Activated CD4-positive, alpha-beta T cell treated with anti-CD3 and anti-CD28 coated beads, Interleukin-2, amount 10 ng/mL, durations not matched to agents 7 days and 5 days (primary cell): ENCODE measurements at places on chromosomes 16 and 17. TPM values are rescaled to one million over a fixed set of nuclear protein-coding genes. Genes with fewer than 3 reads are reported as not detected.

The TMEM100 gene
- total RNA-seq = not detected

The FOXO3B gene
- 3.2 TPM for total RNA-seq

DNA sequence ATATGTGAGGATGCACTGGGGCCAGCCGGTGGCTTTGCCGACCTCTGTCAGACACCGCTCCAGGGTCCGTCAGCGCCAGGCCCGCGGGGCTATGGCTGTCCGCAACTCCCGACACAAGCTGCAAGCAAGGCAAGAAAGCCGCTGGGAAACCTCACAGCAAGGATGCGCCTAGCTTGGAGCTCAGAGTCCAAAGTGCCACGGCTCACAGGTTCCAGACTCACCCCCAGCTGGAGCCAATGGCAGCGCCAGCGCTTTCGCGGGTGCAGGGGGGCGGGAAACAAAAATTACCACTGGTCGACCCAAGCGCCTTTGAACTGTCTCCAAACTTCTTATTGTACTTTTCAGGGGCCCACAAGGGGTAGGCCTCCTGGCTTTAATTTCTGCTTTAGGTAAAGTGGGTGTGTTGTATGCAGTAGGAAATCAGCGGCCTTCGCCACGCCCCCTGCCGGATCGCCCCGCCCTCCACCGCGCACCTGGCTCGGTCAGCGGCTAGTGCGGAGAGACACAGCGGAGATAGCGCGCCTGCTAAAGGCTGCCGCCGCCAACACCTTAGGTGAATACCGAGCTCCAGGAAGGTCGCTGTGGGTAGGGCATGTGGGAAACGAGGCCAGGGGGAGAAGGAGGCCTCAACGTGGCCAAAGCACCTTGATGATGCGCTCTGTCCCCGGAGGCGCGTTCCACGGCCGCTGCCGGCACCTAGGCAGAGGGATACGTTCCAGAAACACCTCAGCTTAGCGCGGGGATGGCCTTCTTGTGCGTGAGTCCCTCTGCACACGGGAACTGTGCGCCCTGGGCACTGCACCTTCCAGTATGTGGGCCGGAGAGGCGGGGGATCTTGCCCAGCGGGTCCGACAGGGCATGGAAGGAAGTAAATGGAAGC, 61.0 kb upstream of the RBL2 start:
- no peaks in the 10 kb centered on the region for H3K36me3 ChIP-seq
- H3K27me3 ChIP-seq = peaks cover 6% of the 10 kb centered on the region
- H3K4me1 ChIP-seq = peaks cover 25% of the 10 kb centered on the region
- no peak overlapping the region for H3K4me3 ChIP-seq
- peak overlapping the region; percentile 62 for H3K27ac ChIP-seq
- peak; percentile 79 for DNase-seq

DNA sequence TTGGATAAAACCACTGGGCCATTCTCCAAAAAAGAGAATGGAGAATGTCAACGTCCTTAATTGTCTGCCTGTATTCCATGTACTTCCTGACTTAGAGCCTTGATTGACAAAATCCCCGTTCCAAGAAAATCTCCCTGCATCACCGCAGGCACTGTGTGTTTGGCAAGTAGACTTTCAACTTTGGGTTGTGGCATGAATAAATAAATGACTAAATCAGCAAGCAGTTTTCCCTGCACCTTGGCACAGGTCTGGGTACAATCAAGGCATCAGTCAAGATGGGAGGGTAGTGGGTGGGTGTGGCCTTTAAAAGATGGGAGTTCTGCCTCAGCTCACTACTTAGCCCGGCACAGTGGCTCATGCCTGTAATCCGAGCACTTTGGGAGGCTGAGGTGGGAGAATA, 248.5 kb upstream of the RPL38 start:
- DNase-seq = no peak
- H3K4me3 ChIP-seq = no peak overlapping the region
- no peak overlapping the region for H3K27ac ChIP-seq
- H3K36me3 ChIP-seq = no peaks in the 10 kb centered on the region

- no peaks in the 10 kb centered on the region for H3K36me3 ChIP-seq
- DNase-seq = no peak
- H3K4me3 ChIP-seq = no peak overlapping the region
- H3K27ac ChIP-seq = no peak overlapping the region
- H3K4me1 ChIP-seq = no peaks in the 10 kb centered on the region
These were observed 111.1 kb downstream of the AIPL1 start for GRCh38 chr17:6323626-6324356.

- no peak overlapping the region for H3K4me3 ChIP-seq
- no peak for DNase-seq
- H3K27me3 ChIP-seq = peaks cover 5% of the 10 kb centered on the region
These were observed 31.0 kb upstream of the SMPD3 start for GRCh38 chr16:68479271-68479670.
